Dermis microvascular lymphatic vessel endothelial cell (primary cell): ENCODE measurements at places on chromosomes 1 and 21. TPM values are rescaled to one million over a fixed set of nuclear protein-coding genes. Genes with fewer than 3 reads are reported as not detected.

Gene PTPRU
- total RNA-seq: 2.4 and 3.1 TPM in 2 replicates

DNA sequence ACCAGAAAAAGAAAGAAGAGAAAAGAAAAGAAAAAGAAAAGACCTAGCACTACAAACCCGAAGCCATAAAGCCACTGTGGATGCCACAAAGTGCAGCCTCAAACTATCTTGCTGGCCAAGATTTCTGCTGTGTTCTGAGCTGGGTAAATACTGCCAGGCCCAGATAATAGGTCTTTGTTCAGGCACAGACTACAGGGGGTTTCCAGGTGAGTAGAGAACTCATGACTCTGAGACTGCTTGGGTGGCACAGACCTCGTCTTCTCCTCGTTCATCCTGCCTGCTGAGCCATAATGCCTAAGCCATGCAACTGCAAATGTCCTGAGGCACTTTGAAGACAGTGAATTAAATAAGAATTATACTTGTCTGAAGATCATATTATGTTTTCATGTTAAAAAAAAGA is 651.8 kb downstream of the LMO4 start:
- DNase-seq: no peak

DNA sequence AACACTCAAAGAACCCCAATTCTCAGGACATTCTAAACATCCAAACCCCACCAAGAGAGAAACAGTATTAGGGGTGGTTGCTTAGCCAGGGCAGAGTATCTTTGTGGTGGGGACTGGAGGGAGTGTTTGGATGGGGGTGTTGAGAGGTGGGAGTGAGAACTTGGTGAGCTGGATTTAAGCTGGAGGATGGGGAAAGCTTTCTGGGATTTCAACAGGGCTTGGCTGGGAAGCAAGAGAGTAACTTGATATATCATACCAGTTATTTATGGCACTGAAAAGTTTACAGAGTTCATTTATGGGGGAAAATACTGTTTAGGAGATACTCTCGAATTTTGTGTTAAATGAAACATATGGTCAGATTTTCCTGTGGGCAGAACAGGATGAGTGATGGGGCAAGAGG is 6.8 kb upstream of the CNIH3 start:
- no peak for DNase-seq

Gene FAM163A
- 0.13 and 0.51 TPM in 2 replicates for total RNA-seq

GRCh38 chr1:110880708-110881374 is 7.9 kb downstream of the CD53 start:
- no peak for DNase-seq

DNA sequence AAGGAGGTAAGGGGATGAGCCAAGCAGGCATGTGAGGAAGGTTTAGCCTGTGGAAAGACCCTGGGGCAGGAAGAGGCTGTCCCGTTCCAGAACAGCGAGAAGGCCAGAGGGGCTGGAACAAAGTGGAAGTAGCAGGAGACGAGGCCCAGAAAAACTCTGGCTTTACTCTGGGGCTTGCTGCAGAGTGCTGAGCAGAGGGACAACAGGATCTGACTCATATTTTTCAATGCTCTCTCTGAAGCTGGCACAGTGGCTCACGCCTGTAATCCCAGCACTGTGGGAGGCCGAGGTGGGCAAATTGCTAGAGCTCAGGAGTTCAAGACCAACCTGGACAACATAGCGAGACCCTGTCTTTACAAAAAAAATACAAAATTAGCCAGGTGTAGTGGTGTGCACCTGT is 52.4 kb upstream of the PAX7 start:
- peak; percentile 23 for DNase-seq

Gene LMNA
- 402 and 626 TPM in 2 replicates for total RNA-seq
